ENCODE measurements at places on chromosomes 7 and 10.

DNA sequence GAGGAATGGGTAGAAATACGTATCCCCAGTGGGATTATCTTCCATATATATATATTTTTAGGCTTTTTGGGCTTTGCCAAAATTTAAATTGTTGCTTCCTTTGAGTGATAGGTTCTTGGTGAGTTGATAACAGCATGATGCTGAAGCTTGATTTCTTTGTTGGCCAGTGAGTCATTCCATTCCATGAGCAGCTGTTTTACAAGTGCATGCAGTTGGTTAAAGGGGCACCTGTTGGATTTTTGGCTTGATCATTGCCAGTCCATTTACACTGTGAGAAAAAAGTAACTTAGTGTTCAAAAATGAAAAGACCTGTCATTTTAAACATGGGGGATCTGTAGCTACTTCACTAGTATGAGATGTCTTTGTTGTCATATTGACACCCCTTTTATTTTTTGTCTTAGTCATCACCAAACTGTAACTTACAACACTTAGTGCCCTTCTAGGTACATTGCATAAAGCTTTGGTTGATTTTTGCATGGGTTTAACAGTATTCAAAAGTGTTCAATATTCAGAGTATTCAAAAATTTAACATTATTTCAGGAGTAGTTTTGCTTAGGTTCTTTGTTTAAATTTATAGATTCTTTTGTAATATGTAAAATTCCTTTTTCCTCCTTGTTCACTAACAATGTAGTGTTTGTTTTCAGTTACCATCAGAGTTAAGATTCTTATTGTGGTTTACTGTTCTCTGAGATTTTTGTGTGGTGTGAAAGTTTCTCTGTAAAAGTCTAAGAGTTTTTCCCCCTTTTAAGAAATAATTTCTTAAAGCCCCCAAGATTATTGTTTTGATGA lies 8.8 kb downstream of the AKAP9 start:
- DNase-seq: no peak

- no peak for DNase-seq
Measured at GRCh38 chr7:30465811-30466180, 12.8 kb downstream of the NOD1 start.

GRCh38 chr10:86648704-86649427 lies 5.5 kb upstream of the OPN4 start:
- DNase-seq: peak; percentile 64

GRCh38 chr10:126350216-126350992 lies 37.9 kb downstream of the ADAM12 start:
- peak; percentile 79 for DNase-seq

- DNase-seq: no peak
Measured at GRCh38 chr10:107450056-107450455, 285.6 kb upstream of the SORCS1 start.
